Activated B cell treated with CpG ODN at 0.5 μM for 24 hours (primary cell): ENCODE measurements at places on chromosomes 4 and X.

GRCh38 chr4:107719922-107720722 is at the start of gene PAPSS1:
Gene PAPSS1, minus strand, starts transcription at chr4:107720234. Its CDS starts 55 bp downstream, at chr4:107720179.
- peak; percentile 92 for DNase-seq

GRCh38 chrX:55794405-55794804 is 76.9 kb downstream of the RRAGB start:
- DNase-seq = no peak

DNA sequence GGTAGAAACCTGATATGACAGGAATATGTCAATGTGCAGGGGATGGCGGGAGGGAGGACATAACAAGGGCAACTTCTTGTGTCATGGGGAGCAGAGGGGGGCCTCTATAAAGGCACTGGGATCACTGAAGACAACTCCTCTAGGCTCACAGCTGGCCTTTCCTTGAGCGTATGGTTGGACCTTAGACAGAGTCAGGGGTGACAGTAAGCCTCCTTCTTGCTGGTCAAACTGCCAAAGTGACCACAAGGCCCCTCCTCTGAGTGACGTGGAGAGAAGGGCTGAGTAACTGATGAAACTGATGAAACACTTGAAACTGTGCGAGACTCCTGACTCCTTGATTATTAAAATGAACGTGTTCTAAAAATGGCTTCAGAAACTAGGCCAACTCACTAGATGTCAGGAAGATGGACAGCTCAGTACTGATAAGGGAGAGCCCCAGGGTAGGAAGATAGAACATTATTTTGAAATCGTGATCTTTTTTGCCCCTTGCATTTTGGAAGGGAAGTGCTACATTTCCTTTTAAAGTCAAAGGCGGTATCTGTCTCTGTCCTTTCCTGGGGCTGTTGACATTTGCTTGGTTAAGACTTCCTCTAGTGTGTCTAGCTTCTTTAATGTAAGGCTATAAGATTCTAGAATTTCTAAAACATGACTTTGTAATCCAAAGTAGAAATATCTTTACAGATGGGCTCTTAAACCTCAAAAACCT is 1.6 kb downstream of the RAB33A start:
- no peak for DNase-seq

GRCh38 chr4:53012738-53013137 is 150.6 kb downstream of the RASL11B start:
- no peak for DNase-seq

DNA sequence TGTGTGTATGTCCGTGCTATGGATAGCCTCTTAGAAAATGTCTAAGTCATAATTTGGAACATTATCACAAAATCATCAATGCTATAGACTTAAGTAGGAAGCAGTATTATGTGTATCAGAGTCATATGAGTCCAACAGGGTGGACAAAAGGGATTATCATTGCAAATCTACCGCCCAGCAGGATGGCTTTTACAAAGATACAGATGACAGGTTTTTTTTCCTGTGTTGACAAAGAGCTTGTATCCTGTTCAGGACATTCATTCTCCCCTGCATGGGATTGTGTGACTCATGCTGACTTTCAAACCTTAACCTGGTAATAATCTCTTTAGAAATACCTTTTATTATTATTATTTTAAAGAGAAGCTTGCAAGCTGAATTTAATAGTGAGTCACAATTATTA is 310.3 kb upstream of the GNPDA2 start:
- DNase-seq = no peak

DNA sequence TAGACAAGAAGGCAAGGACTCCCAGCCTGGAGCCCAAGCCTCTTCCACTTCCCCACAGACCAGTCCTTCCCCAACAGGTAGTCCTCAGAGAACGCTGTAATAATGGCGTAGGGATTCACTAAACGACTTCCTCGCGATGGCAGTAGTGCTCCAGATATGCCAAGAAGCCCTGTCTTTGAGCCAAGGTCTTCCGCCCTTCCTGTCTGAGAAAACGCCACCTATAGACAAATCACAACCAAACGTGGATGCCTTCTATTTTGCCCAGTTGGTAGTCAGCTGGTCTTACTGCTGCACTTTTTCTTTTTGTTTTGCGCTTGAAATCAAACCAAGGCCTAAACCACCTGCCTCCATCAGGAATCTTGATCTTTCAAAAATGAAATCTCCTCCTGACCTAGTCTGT is 203.3 kb downstream of the OR13H1 start:
- no peak for DNase-seq

DNA sequence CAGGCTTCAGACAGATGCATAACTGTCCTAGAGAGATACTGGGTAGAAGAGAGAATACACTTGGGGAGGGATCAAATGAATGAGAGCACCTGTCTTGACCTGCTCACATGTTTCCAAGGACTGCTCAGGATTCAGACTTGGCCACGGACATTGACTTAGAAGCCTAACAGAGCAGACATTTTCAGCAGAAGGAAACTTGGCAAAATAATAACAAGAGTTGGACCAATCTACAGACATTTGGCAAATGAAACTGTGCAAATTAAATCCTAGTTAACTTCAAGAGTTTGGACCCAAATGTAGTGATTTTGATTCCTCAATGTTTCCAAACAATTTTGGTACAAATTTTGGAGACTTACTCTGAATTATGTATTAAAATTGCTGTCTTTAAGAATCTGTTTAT is 223.9 kb downstream of the CAMK2D start:
- no peak for DNase-seq

GRCh38 chrX:41025926-41026701 is 59.1 kb upstream of the USP9X start:
- no peak for DNase-seq

DNA sequence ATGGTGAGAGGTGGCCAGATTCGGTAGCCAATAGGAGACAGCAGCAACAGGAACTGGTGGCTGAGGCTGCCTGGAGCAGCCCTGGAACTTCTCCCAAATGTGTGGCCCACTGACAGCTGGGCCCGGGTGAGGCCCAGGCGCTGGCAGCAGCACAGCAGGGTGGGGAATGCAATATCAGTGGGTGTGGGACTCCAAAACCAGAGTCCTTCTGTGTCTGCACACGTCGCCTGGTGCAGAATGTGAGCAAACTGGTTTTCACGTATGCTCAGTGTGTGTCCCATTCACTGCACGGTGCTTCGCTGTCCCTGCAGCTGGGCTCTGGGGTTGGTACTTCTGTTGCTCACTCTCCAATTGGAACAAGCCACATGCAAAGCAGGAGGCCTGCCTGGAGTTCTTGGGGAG is 14.4 kb upstream of the CENPU start:
- no peak for DNase-seq

- DNase-seq = no peak
Observed at GRCh38 chrX:21766101-21766500, 8.2 kb upstream of the SMPX start.
